ENCODE measurements at places on chromosomes 11 and 22.

DNA sequence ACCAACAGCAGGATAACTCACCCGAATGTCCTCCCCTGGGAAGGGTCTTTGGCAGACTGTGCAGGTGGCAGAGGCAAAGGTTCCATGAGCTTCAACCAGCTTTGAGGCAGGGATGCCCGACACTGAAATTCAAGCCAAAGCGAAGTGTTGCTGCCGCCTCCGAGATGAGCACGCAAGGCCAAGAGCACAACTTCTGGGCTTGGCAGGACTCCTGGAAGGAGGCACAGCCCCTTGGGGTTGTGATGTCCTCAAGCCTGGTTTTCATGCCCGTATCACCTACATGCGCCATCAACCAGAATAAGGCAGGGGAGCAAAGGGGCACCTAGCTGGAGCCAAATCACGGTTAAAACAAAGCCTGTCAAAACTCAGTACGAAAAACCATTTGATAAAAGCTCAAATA, 5.7 kb downstream of the SIRT3 start:
- DNase-seq = no peak

- peak; percentile 61 for DNase-seq
Measured at GRCh38 chr11:16925561-16926065, 88.6 kb downstream of the PLEKHA7 start.

GRCh38 chr11:65576867-65577755, 1.3 kb downstream of the EHBP1L1 start:
- DNase-seq = peak; percentile 73

- no peak for DNase-seq
Measured at GRCh38 chr11:132910011-132910760, 622.1 kb downstream of the OPCML start.

- DNase-seq = no peak
Measured at GRCh38 chr11:132030896-132031295, 660.5 kb downstream of the NTM start.

GRCh38 chr11:89405629-89406028, 85.5 kb downstream of the NOX4 start:
- no peak for DNase-seq

All from activated CD4-positive, alpha-beta T cell treated with anti-CD3 and anti-CD28 coated beads for 36 hours (primary cell).